ENCODE measurements at places on chromosomes 5 and 9.

DNA sequence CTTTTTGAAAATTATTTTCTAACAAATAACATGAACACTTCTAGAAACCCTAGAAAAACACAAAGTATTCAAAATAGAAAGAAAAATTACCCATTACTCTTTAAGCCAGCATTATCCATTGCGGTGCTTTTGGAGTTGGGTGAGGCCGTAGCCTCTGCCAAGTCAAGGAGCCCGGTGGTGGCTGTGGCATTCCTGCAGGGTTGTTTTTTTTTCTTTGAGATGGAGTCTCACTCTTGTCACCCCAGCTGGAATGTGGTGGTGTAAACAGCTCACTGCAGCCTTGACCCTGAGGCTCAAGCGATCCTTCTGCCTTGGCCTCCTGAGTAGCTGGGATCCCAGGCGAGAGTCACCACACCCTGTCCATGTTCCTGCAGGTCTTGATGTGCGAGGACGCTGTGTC, 8.2 kb upstream of the AHRR start:
- no peak for DNase-seq

- DNase-seq: no peak
Measured at GRCh38 chr9:133919253-133920115, 72.6 kb downstream of the VAV2 start.

GRCh38 chr9:126390923-126391322, 64.3 kb downstream of the MVB12B start:
- no peak for DNase-seq

GRCh38 chr5:126199467-126199866, 223.7 kb upstream of the GRAMD2B start:
- no peak for DNase-seq

GRCh38 chr9:19725970-19726369, 62.9 kb downstream of the SLC24A2 start:
- DNase-seq: no peak

GRCh38 chr5:92998456-92998855, 582.6 kb downstream of the NR2F1-AS1 start:
- no peak for DNase-seq

GRCh38 chr5:160272264-160272663, 40.1 kb downstream of the CCNJL start:
- no peak for DNase-seq

- no peak for DNase-seq
Measured at GRCh38 chr5:95390812-95391492, at the start of gene FAM81B. TSS of gene FAM81B (plus strand) at chr5:95391366. CDS start at chr5:95391390, 24 bp downstream.

- no peak for DNase-seq
Measured at GRCh38 chr5:147384346-147385193, 125.3 kb downstream of the DPYSL3 start.

DNA sequence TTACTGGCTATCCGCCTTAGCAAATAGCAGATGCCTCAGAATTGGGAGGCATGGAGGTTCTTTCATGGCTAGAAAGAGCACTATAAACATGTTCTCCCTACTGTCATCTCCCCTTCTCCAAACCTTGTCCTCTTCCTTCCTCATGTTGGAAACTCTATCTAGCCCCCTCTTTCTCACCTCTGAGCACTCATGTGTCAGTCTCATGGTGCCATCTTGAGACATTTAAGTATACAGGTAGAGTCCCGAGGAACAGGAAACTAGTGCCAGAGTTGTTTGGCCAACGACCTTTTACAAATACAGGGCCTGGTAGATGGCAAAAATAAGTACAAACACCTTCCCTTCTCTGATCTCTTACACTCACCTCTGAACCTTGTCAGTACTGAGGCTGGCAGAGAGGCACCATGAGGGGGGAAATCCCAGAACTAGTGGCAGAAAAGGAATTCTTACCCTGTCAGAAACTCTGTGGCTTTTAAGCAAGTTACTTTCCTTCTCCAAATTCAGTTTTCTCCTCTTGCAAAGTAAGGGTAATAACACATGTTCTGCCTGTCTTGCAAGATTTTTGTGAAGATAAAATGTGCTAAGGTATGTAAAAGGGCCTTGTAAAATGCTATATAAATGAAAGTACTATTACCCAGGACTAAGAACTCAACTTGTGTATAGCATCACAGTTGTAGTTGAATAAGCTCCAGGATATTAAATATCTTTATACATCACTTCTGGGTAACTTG, 94.1 kb upstream of the SNX2 start:
- DNase-seq: no peak

DNA sequence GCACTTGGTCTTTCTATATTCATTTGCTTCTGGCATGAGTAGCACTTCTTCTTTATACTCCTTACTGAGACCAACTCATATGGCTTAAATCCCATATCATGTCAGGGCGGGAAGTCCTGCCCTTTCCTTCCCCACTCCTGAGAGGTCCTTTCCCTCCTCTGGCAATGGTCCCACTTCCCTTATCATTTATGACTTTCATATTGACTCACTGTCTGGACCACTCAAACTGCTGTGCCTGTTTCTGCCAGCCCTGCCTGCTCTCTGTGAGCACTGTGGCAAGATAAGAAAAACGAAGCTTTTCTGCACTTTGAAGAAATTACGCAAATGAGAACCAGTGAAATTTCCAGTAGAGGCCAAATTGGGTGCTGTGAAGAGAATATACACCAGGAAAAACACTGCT, 58.1 kb downstream of the ZNF474 start:
- no peak for DNase-seq

- no peak for DNase-seq
Measured at GRCh38 chr9:131651599-131651998, 88.3 kb downstream of the RAPGEF1 start.

GRCh38 chr9:86486891-86487837, 133.0 kb upstream of the TUT7 start:
- DNase-seq: no peak

- no peak for DNase-seq
Measured at GRCh38 chr5:51452562-51452961, 69.3 kb downstream of the ISL1 start.

DNA sequence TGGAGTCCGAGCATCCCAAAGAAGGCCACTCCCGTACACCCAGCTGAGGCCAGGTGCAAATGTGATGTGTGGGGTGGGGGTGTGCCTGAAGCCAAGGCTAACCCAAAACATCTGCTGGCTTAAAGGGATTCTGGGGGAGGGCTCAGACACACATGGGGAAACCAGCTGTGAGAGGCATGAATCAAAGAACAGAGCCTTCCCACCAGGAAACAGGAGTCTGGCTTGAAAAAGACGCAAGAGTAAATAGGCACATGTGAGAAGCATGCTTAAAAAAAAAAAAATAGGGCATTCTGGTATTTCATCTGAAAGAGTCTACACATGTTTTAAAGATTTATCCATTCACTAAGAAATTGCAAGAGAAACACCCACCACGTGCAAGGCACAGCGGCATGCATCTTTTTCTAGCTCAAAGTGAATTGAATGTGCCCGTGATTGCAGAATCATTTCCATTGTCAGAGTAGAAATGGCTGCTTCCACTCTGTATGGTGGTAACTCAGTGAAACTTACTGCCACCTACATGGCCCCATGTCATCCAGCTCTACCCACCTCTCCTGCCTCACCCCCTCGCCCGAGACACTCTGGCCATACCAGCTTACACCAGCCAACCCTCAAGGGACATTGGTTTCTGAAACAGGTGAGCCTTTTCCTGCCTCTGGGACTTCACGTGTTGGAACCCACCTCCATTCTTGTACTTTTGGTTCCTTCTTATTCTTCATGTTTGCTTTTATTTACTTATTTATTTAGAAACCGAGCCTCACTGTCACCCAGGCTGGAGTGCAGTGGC, 71.5 kb downstream of the SEMA5A start:
- no peak for DNase-seq

- DNase-seq: no peak
Measured at GRCh38 chr5:177183766-177184360, 50.3 kb downstream of the NSD1 start.

DNA sequence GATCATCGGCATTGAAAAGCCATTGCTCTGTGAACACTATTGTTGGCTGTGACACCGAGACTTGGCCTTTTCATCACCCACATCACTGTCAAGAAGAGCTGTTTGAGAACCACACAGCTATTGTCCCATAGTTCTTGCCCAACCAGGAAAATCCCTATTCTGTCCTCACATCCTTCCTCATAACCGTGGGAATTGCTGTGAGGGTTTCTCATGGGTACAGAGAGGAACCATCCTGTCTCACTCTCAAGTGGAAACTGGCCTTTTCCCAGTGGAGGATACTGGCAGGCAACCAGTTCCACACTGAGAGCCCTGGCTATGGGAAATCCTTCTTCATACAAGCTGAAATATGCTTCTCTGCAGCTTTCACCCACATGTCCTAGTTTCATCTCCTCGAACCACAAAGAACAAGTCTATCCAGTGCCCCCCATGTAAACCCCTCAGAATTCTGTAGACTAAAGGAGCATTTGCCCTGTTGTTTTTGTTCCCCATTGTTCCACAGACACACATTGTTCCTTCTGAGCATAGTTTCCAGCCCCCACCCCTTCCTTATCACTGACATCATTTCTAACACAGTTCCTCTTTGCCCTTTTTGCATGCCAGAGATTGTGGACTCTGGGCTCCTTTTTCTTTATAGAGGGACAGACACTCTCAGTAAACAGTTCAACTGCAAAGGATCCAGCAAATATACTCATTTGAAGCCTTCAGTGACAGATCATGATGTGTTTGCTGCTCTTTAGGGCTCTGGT, 57.8 kb upstream of the C5orf46 start:
- no peak for DNase-seq

GRCh38 chr5:119363271-119363670, 7.5 kb downstream of the TNFAIP8 start:
- no peak for DNase-seq

GRCh38 chr9:19271081-19271480, 40.6 kb downstream of the DENND4C start:
- no peak for DNase-seq

DNA sequence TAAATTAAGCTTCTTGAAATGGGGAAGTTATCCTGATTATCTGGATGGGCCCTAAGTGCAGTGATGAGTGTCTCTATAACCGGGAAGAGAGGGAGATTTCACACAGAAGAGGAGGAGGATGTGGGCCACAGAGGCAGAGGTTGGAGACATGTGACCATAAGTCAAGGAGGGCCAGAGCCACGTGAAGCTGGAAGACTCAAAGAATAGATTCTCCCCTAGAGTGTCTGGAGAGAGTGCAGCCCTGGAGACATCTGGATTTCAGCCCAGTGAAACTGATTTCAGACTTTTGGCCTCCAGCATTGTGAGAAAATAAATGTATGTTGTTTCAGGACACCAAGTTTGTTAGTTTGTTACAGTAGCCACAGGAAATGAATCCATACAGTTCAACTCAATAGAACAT, 442.9 kb downstream of the NTRK2 start:
- DNase-seq: no peak

DNA sequence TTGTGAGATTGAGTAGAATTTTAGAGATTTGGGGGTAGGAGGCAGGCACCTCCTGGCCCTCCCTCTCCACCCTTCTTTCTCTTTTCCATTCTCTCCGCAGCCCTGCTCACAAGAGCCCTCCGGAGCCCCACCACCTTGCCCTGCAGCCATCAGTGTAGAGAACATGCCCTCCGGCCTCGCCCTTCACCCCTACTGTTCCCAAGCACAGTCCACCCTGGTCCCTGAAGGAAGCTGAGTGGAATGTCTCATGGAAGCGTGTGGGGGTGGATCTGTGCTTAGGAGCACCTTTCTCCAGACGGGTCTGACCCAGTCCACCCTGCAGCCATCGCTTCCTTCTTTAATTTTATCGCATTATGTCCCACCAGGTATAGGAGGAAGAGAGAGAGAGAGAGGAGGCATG, 267.1 kb downstream of the NSG2 start:
- no peak for DNase-seq

DNA sequence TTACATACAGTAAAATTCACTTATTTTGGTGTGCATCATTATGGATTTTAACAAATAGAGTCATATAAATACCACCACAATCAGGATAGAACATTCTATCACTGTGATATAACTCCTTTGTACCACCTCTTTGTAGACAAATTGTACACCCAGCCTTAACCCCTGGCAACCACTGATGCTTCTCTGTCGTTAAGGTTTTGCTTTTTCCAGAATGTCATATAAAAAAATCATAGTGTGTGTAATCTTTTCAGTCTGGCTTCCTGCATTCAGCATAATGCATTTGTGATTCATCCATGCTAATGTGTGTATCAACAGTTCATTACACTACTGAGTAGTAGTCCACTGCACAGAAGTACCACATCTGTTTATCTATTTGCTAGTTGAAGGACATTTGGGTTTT, 81.2 kb downstream of the ARSB start:
- DNase-seq: no peak

- no peak for DNase-seq
Measured at GRCh38 chr5:91562922-91563321, 179.8 kb upstream of the ARRDC3 start.

- no peak for DNase-seq
Measured at GRCh38 chr9:130997925-130998596, 10.9 kb upstream of the LAMC3 start.

- DNase-seq: no peak
Measured at GRCh38 chr9:120394058-120394669, 185.8 kb downstream of the CDK5RAP2 start.

- DNase-seq: no peak
Measured at GRCh38 chr5:10534561-10535530, 29.0 kb upstream of the ANKRD33B start.

DNA sequence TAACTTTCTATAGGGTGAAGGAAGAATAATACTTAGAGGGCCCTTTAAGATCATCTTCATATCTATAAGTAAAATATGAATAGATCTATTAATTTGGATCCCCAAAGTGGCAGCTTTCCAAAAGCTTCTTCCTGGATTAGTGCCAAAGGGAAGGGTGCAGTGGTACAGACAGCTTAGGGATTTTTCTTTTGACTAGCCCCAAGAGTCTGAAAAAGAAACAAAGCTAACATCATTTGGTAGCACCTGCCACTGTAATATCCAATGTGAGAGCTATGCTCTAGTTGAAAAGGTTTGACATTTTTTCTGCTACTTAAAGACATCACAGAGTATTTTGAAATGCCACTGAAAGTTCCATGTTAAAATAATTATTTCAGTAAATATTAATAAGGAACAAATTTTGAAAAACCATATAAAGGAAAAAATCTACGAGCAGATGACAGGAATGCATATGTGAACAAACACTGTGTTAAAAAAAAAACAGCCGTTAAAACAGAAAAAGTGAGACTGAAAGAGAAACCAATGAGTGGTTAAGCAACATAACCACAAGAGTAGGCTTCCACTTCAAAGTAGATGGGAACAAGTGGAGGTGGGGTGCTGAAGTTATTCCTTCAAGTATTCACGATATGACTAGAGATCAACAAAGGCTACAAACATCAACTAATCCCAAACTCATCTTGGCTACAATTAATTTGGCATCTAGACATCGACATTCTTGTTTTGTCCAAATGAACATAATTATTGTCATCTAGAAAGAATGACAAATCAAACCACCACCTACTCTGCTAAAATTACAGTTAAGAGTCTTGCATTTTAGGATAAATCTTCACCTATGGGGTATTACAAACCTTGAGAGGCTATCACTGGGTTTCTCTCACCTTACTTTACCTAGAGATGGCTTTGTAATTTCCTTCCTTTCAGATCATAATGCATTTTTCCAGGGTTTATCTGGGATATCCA, 137.5 kb downstream of the CPLANE1 start:
- DNase-seq: no peak

DNA sequence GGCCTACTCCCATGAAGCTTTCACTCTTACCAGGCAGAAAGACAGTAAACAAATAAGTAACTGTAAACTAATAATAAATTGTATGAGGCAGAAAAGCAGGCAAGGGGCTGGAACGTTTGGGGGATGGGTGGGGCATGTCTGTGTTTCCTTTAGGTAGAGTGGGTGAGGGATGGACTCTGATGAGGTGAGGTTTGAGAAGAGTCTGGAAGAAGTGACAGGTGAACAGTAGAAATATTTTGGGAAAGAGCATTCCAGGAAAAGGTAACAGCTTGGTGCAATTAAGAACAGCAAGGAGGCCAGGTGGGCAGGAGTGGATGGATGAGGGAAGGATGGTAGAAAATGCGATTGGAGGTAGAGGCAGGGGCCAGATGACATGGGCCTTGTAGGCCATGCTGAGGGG, 56.5 kb downstream of the PTTG1 start:
- no peak for DNase-seq

Data from activated CD8-positive, alpha-beta memory T cell treated with anti-CD3 and anti-CD28 coated beads for 1 hour (primary cell).